ENCODE measurements at places on chromosomes 11 and 22.

DNA sequence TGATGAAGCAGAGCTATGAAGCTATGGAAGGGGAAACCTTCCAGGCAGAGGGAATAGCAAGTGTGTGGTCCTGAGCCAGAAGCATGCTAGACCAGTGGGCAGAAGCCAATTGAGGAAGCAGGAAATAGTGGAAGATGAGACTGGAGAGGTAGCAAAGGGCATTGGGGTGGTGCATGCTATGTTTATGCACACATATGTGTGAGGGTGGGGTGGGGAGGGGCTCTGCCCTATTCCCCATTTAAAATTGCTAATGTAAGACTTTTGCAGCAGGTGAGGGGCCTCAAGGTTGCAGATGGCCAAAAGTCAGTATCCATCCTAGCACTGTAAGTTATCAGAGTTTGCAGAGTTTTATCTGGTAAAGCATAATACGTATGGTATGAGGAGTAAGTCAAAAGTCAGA, 626.6 kb upstream of the KIRREL3 start:
- peaks cover 60% of the 10 kb centered on the region for H3K4me1 ChIP-seq
- H3K27ac ChIP-seq = peak overlapping the region; percentile 40
- no peak for DNase-seq
- H3K27me3 ChIP-seq = no peaks in the 10 kb centered on the region
- no peaks in the 10 kb centered on the region for H3K36me3 ChIP-seq

- no peaks in the 10 kb centered on the region for H3K36me3 ChIP-seq
- no peak overlapping the region for H3K27ac ChIP-seq
- H3K4me3 ChIP-seq = no peak overlapping the region
- peaks cover 5% of the 10 kb centered on the region for H3K27me3 ChIP-seq
These were observed 12.4 kb downstream of the ADM start for GRCh38 chr11:10317151-10317755.

GRCh38 chr11:42232673-42233072, 773.2 kb upstream of the LRRC4C start:
- DNase-seq = no peak
- no peaks in the 10 kb centered on the region for H3K27me3 ChIP-seq
- no peaks in the 10 kb centered on the region for H3K36me3 ChIP-seq
- no peak overlapping the region for H3K27ac ChIP-seq

GRCh38 chr11:36123336-36124101, 165.7 kb downstream of the COMMD9 start:
- H3K27me3 ChIP-seq = peaks cover 18% of the 10 kb centered on the region
- no peak overlapping the region for H3K4me3 ChIP-seq
- H3K4me1 ChIP-seq = no peaks in the 10 kb centered on the region
- H3K27ac ChIP-seq = no peak overlapping the region
- no peaks in the 10 kb centered on the region for H3K36me3 ChIP-seq

DNA sequence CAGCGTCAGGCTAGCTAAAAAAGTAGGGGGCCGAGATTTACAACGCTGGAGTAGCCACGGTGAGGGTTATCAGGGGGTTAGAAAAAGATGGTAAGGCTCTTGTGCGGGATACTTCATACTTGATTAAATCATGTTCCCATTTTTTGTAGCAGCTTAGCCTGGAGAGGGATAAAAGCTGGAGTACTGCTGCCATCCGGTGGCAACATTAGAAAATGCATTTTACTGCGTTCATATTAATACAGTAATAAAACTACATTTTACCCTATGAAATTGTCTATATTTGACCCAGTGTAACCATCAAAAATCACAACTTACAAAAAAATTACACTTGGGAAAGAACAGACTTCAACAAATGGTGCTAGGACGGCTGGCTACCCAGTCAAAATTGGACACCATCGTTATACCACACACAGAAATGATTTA, 17.3 kb downstream of the RPUSD4 start:
- no peaks in the 10 kb centered on the region for H3K4me1 ChIP-seq
- peak; percentile 51 for DNase-seq
- H3K27ac ChIP-seq = no peak overlapping the region

- H3K4me1 ChIP-seq = no peaks in the 10 kb centered on the region
- no peaks in the 10 kb centered on the region for H3K36me3 ChIP-seq
- no peak overlapping the region for H3K27ac ChIP-seq
- H3K4me3 ChIP-seq = no peak overlapping the region
These were observed 18.3 kb upstream of the OR56A3 start for GRCh38 chr11:5923794-5924193.

GRCh38 chr11:72243173-72244059, 560 bp downstream of the PHOX2A start:
- H3K36me3 ChIP-seq = peaks cover 1% of the 10 kb centered on the region
- no peak overlapping the region for H3K4me3 ChIP-seq
- peaks cover 6% of the 10 kb centered on the region for H3K27me3 ChIP-seq
- no peak for DNase-seq
